ENCODE measurements at places on chromosomes 1 and 21.

DNA sequence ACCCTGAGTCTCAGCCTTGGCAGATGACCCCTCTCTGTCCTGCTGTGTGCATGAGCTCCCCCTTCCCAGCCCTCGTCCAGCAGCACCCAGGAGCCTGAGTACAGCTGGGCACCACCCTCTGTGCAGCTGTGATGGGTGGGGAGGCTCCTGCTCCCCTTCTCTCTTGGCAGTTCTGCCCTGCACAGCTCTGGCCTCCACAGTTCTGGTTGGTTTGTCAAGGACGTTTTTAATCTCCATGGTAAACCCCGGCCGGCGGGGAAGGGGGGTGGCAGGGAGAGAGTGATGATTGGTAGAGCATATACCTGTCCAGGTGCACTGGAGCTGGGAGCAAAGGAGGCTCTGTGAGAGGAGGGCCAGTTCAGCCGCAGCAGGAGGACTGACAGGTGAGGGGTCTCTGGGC lies at the start of gene CLCNKA:
Gene CLCNKA, plus strand, starts transcription at position 356 of the 400 bp plus-strand sequence. CDS start 584 bp downstream, outside the sequence.
- no peak for DNase-seq

- peak; percentile 22 for DNase-seq
Measured at GRCh38 chr1:67489643-67490042, 59.4 kb upstream of the SERBP1 start.

DNA sequence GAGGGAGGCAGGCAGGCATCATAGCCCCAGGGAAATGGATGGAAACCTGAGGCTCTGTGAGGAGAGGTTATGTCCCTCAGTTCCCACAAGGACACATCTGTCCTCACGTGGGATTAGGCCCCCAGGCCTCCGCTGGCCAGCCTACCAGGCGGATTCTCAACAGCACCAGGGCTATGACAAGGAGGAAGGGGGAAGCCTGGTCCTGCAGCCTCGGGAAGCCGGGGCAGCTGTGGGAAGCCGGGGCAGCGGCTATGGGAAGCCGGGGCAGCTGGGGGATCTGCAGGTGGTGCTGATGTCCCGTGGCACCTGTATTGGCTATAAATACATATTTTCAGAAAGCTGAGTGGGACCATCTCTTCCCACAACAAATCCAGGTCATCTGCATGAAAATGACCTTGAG lies 19.7 kb downstream of the BSND start:
- no peak for DNase-seq

DNA sequence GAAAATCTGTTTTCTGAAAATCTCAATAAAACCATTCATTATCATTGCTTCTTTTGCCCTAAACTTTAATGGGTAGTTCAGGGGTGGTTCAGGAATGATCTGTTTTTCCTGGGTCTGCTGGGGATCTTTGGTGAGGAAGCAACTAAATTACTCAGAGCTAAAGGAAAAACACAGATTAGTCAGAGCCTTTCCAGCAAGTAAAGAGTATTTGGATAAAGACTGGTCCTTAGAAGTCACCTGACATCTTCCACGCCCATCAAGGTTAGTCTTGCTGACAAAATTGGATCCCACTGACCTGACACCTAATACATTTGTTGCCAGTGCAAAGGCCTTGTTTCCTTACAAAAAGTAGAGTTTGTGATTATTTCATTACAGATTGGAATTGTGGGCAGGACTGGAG lies 24.2 kb downstream of the HSPA13 start:
- DNase-seq, result no peak

Measured in trophoblast cell (in vitro differentiated cells and primary cell).